Central memory CD4-positive, alpha-beta T cell (primary cell): ENCODE measurements at places on chromosomes 16 and 17.

DNA sequence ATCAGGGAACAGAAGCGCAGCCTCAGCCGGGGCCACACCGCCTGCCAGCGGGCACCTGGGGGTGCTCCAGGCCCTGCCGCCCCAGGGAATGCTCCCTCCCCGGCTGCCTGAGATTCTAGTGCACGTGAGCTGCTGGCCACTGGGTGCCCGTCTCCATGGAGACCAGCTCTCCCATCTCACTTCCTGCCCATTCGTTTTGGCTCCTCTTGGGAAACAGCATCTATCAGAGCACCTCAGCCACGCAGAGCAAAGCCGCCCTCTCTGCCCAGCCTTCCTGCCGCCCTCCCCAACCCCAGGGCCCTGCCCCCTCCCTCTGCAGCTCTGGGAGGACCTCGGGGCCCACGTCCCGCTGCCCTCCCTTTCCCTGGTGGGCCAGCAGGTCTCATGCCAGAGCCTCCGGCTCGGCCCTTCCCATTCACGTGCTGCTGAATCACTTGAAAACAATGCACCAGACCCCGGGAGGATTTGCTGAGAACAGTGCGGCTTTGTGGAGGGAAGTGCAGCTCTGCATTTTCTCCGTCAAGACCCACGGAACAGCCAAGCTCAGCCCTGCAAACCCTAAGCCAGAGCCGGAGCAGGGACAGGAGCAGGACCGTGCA, 19.4 kb downstream of the CEP295NL start:
- DNase-seq, result no peak

DNA sequence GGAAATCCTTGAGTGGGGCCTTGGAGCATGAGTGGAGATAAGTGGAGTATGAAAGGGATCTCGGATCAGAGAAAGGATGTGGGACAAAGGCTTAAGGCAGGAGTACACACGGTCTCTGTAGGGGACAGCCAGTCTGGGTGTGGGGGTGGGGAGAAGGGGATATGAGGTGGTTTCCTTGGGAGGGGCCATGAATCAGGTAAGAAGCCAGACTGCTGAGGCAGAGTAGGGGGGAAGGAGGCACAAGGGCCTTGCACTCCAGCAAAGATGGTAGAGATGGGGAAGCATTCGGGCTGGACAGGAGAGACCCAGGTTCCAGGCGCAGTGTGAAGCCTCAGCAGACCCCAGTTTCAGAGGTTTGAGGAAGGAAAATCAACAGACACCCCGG, 1.6 kb downstream of the HSD11B2 start:
- no peak for DNase-seq

DNA sequence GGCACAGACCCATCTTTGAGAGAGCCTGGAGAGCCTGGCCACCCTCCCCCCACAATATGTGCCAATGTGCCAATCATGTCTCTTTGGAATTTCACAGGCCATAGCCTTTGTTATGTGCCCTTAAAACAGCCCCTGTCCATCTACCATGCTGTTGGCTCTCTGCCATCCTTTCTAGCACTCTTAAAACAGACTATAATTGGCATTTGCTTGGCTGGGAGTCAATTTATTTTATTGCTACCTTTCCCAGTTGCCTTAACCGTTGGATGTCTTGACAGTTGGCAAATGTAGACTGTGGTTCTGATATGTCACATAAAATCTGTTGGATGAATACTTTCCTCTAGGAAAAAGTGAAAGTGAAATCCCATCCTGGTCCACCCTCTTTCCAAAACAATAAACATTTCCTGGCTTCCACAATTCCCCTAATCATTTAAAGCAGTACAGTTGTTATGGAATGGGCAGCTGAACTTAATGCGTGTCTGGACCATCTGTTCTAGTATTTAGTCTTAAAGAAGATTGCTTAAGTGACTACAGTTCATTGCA, 394.0 kb downstream of the KCNJ2 start:
- DNase-seq, result no peak

GRCh38 chr17:9802294-9802693, 10.9 kb upstream of the DHRS7C start:
- no peak for DNase-seq

- no peak for DNase-seq
These were observed 26.1 kb downstream of the GAS7 start for GRCh38 chr17:10172241-10172741.

DNA sequence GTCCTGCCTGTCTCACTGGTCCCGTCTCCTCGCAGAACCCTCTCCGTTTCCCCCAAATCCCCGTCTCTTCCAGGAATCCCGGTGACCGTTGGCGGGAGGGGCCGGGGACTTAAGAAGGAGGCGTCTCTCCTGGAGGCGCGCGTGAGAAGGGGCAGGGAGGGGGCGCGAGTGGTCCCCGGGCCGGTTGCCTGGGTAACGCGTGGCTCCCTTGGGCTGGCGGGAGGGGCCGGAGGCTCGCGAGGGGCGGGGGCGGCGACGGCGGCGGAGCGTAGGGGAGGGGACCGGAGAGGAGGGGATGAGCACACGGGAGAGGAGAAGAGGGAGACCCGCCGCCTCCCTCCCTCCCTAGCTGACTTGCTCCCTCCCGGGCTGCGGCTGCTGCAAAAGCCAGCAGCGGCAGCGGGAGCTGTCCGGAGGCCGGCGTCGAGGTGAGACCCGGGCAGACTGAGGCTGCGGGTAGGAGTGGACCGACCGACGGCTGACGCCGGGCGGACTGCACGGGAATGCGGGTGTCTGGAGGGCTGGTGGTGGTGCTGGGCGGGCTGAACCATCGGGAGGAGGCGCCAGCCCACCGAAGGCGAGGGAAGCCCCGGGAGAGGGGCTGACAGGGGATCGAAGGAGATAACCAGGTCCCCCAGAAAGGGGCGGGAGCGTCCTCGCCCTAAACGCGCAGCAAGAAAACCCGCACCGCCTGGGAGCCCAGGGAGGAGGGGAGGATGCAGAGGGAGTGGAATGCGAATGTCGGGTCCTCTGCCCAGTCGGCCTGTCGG, at the start of gene PRRT2:
Gene PRRT2 (plus strand): TSS at position 298 of the 770 bp plus-strand sequence. CDS start 862 bp downstream, outside the sequence.
- DNase-seq, result no peak

GRCh38 chr17:50303051-50303450, 28.8 kb downstream of the TMEM92 start:
- DNase-seq, result no peak

GRCh38 chr16:67030221-67030962, 1.4 kb downstream of the CBFB start:
- no peak for DNase-seq

- no peak for DNase-seq
These were observed 31.7 kb upstream of the CDH8 start for GRCh38 chr16:62067981-62068380.

DNA sequence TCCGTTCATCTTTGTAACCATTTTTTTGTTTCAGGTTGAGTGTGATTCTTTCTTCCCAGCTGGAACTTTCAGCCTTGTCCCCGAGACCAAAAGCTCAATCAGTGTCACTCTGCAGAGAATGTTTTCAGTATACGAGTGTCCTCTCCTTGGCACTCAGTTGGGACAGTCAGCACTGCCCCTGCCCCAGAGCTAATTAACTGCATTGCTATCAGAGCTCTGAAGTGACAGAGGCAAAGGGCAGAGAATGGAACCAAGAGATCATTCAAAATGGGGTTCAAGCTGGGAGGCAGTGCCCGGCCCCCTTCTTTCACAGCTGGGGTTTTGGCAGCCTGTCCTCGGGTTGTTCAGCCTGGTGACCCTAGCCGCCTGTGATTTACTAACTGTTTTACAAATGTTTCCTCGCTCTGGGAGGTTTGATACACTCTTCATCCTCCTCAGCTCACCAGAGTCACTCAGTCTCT, 195.9 kb upstream of the TBX2 start:
- DNase-seq, result no peak
